ENCODE measurements at places on chromosomes 16 and 17. TPM values are rescaled to one million over a fixed set of nuclear protein-coding genes. Genes with fewer than 3 reads are reported as not detected.
A peak's percentile ranks its signal among the peaks of the same experiment; 100 is the strongest.

DNA sequence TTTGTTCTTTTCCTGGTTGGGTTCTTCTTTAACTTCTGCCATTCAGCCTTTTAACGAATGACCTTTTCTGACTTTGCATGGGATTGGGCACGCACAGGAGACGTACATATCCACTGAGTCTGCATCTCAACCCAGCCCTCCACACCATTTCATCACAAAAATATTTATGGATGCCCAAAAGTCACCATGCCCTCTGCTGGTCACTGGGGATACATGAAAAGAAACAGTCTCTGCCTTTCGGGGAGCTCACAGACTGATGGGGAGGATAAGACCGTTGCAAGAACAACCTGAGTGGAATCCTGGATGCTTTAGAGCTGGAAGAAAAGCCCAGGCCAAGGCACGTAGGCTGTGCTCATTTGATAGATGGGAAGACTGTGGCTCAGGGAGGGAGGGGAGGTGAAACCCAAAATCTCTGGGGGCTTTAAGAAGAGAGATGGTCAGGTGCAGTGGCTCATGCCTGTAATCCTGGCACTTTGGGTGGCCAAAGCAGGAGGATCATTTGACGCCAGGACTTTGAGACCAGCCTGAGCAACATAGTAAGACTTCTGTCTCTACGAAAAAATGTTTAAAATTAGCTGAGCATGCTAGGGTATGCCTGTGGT is 7.9 kb upstream of the MT2A start:
- peak; percentile 55 for DNase-seq
- no peak overlapping the region for H3K27ac ChIP-seq
- H3K4me1 ChIP-seq, result no peaks in the 10 kb centered on the region
- peaks cover 32% of the 10 kb centered on the region for H3K27me3 ChIP-seq

DNA sequence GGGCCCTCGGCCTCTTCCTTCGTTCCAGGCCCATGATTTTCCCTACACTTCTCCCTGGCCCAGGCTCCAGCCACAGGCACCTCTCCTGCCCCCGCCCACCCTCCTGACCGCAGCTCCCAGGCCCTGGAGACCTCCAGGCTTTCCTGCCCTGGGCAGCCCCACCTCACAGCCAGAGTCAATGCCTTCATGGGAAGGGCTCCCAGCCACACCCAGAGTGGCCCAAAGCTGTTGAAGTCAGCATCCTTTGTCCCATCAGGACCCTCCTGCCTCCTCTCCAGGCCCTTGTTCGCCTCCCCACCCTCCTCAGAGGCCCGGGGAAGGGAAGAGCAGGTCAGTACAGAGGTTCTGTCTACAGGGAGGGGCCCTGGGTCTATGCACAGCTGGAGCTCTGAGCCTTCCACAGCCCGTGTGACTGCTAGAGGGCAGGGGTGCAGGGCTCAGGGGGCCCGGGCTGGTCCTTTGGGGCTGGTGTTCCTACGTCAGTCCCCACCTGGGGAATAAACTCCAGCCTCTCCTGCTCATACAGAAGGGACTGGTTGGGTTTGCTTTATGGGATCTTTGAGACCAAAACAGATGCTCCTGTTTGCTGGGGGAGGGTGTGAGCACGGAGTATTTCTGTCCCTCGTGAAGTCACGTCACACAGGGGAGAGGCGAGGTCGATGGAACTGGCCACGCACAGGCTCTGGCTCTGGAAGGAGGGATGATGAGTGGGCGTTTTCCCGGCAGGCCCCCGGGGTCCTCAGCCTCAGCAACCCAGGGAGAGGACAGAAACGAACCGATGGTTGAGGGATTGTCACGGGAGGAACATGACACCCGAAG is 20.3 kb downstream of the TRARG1 start:
- no peak overlapping the region for H3K4me3 ChIP-seq
- no peaks in the 10 kb centered on the region for H3K4me1 ChIP-seq
- no peak overlapping the region for H3K27ac ChIP-seq
- H3K27me3 ChIP-seq, result peaks cover 4% of the 10 kb centered on the region
- no peak for DNase-seq
- no peaks in the 10 kb centered on the region for H3K36me3 ChIP-seq

The C16orf89 gene
- polyA plus RNA-seq, result 0.62 TPM

DNA sequence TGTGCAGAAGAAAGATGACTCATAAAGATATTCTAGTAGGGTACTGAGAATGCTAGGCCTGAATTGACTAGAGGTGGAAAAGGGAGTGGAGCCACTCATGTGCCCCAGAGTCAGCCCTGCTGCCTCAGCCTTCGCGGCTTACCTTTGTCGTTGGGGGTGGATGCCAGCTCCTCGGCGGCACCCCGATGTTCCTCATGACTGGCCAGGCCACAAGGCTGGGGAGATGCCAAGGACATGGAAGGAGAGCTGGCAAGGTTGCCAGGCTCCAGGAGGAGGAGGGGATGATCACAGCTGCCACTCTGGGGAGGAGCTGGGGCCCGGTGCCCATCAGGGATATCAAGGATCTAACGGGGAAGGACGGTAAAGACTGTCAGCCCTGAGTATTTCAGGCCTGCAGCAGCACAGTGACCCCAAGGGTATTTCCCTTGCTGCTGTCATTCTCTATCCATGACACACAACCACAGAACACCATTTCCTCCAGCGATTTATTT is 9.7 kb upstream of the SLC35B1 start:
- no peak for DNase-seq
- peaks cover 11% of the 10 kb centered on the region for H3K4me1 ChIP-seq
- H3K36me3 ChIP-seq, result peaks cover 44% of the 10 kb centered on the region
- no peaks in the 10 kb centered on the region for H3K27me3 ChIP-seq
- H3K27ac ChIP-seq, result no peak overlapping the region
- H3K4me3 ChIP-seq, result no peak overlapping the region

- no peak for DNase-seq
- H3K27me3 ChIP-seq, result no peaks in the 10 kb centered on the region
- H3K27ac ChIP-seq, result no peak overlapping the region
- H3K4me1 ChIP-seq, result peaks cover 15% of the 10 kb centered on the region
- H3K36me3 ChIP-seq, result no peaks in the 10 kb centered on the region
Measured at GRCh38 chr17:73594025-73594424, 50.2 kb downstream of the SDK2 start.

GRCh38 chr17:36947922-36948716 is 635 bp upstream of the AATF start:
- DNase-seq, result no peak
- H3K36me3 ChIP-seq, result peaks cover 5% of the 10 kb centered on the region
- H3K27ac ChIP-seq, result peak overlapping the region; percentile 92
- peaks cover 9% of the 10 kb centered on the region for H3K4me1 ChIP-seq
- peak overlapping the region; percentile 64 for H3K4me3 ChIP-seq
- peaks cover 45% of the 10 kb centered on the region for H3K27me3 ChIP-seq

- no peaks in the 10 kb centered on the region for H3K27me3 ChIP-seq
- no peak overlapping the region for H3K4me3 ChIP-seq
- H3K27ac ChIP-seq, result no peak overlapping the region
- DNase-seq, result peak; percentile 30
Measured at GRCh38 chr17:50689956-50690886, 17.5 kb downstream of the ANKRD40 start.

- H3K4me1 ChIP-seq, result no peaks in the 10 kb centered on the region
- peak; percentile 33 for DNase-seq
- no peak overlapping the region for H3K4me3 ChIP-seq
- no peak overlapping the region for H3K27ac ChIP-seq
- no peaks in the 10 kb centered on the region for H3K36me3 ChIP-seq
Measured at GRCh38 chr16:88905563-88905962, 39.1 kb upstream of the PABPN1L start.

- DNase-seq, result no peak
- H3K27ac ChIP-seq, result no peak overlapping the region
- no peaks in the 10 kb centered on the region for H3K36me3 ChIP-seq
- H3K27me3 ChIP-seq, result no peaks in the 10 kb centered on the region
- H3K4me1 ChIP-seq, result peaks cover 6% of the 10 kb centered on the region
- no peak overlapping the region for H3K4me3 ChIP-seq
Measured at GRCh38 chr17:81131486-81132196, 33.7 kb upstream of the PVALEF start.

DNA sequence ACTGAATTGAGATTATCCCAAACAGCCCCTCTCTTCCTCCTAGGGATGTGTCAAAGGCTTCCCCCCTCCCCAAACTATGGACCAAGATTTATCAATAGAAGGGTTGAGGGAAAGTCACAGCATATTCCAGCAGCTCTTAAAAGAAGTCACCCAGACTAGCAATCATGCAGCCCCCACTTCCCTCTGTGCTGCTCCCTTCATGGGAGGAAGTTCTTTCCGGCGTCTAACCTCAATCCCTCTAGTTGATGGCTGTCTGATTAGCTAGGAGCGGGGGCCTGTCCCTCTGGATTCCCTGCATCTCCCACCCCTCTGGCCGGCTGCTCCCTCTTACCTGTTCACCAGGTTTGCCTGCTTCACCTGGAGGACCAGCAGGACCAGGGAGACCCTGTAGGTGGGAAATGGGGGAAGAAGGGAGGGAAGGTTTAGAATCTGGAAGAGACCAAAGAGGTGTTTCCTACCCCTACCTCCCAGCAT is 9.2 kb downstream of the COL1A1 start:
- peaks cover 44% of the 10 kb centered on the region for H3K36me3 ChIP-seq
- no peak overlapping the region for H3K4me3 ChIP-seq
- no peaks in the 10 kb centered on the region for H3K27me3 ChIP-seq
- DNase-seq, result peak; percentile 40
- H3K4me1 ChIP-seq, result no peaks in the 10 kb centered on the region

The CA7 gene
- 0.46 TPM for polyA plus RNA-seq

Data from cardiac muscle cell (in vitro differentiated cells and primary cell).